ENCODE measurements at places on chromosomes 11 and 22. TPM values are rescaled to one million over a fixed set of nuclear protein-coding genes. Genes with fewer than 3 reads are reported as not detected.
A peak's percentile ranks its signal among the peaks of the same experiment; 100 is the strongest.

Gene LRRC56
- 0.26 TPM for total RNA-seq

Gene FXYD6
- total RNA-seq: 7.3 TPM

Gene MRGPRX1
- not detected for total RNA-seq

Gene DAGLA
- total RNA-seq: 1.7 TPM

DNA sequence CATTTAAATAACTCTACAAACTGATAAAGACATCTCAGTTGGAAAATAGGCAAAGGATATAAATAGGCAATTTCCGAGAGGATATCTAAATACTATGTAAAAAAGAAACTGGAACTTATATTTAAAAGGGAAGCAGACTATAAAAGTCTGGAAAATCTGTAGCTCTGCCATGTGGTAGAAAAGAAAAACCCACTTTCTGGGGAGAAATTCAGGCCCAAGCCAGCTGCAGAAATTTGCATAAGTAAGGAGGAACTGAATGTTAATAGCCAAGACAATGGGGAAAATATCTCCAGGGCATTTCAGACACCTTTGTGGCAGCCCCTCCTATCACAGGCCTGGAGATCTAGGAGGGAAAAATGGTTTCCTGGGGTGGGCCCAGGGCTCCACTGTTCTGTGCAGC lies 97.8 kb upstream of the ZBED5 start:
- DNase-seq: no peak

DNA sequence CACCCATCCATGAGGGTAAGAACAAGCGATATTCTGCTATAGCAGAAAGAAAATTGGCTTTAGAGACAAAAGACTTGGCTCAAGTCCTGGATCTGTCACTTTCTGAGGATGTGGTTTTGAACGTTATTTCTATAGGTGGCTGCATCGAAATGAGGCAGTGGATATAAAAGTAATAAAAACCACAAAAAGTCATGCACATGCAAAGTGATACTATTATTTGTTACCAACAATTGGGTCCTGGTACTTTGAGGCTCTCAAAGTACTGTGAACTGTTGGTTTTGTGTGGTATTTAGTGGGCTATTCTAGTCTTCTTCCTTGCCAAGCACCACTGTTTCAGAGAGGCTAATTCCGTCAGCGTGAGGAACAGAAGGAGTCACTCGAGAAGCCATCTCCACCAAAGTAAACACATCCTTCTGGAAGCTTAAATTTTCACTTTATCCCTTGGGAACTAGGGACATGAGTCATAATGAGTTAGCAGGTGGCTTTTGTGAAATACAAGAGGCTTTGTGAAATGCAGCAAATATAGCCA lies 13.1 kb downstream of the UBASH3B start:
- DNase-seq: peak; percentile 57

- no peak for DNase-seq
These were observed 440.3 kb downstream of the ETS1 start for GRCh38 chr11:128146926-128147605.

DNA sequence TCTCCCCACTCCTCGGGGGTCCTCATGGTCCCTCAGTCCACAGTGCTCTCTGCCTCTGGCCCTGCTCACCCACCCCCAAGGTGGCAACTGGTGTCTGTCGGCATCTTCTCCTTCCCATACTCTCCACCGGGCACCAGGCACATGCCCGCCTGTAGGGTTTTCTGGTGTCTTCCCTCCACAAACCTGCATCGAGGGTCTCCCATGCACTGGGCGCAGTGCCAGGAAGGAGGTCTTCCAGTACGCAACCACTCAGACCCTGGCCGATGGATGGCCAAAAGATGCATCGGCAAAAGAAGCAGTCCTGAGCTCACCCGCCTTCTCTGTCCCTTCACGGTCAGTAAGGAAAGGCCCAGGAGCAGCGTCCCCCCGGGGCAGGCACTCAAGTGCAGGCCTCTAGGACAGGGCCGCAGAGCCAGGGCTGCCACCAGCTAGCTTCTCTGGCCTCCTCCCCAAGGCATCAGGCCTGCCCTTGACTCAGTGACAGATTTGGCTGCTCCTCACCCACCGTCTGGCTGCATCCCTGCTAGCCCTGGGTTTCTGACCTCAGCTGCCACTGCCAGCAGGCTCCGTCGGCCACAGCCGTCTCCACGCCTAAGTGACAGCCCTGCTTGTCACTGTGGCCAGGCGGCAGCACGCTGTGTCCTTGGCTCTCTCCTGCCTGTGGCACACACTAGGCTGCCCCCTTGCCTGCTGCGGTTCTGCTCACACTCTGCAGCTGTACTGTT lies 32.1 kb upstream of the IGSF9B start:
- DNase-seq: no peak

- no peak for DNase-seq
These were observed 28.0 kb downstream of the YAP1 start for GRCh38 chr11:102138223-102138622.

DNA sequence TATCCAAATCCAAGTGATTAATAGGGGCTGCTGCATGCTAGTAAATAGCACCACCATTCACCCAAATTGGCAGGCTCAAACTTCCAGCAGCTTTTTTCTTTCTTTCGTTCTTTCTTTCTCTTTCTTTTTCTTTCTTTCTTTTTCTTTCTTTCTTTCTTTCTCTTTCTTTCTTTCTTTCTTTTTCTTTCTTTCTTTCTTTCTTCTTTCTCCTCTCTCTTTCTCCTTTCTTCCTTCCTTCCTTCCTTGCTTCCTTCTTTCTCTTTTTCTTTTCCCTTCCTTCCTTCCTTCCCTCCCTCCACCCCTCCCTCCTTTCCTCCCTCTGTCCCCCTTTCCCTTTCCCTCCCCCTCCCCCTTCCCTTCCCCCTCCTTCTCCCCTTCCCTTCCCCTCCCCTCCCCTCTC lies 81.5 kb downstream of the PDE3B start:
- no peak for DNase-seq
